ENCODE measurements at places on chromosomes 3 and 15.

DNA sequence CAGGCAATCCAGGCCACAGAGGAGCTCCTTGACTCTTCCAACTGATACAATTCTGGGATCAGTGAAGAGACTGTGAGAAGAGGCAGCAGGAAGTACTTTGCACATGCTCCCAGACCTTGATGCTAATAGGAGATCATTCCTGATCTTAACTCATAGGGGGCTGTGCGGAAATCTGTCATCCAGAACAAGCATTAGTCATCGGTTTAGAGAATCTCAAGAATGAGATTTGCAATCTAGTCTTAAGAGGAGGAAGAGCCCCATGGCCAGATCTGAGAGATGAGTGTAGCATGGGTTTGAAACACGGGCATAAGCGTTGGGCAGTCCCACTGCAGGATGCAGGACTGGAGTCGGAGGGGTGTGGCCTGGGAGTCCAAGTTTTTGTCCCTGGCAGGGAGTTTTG lies 1081.1 kb downstream of the NAALADL2 start:
- no peak for DNase-seq

- DNase-seq = no peak
Observed at GRCh38 chr3:143402602-143403001, 283.0 kb downstream of the CHST2 start.

- no peak for DNase-seq
Observed at GRCh38 chr3:71575433-71575832, 8.1 kb downstream of the FOXP1 start.

GRCh38 chr15:89103481-89104171 lies 15.4 kb downstream of the ABHD2 start:
- DNase-seq = no peak

- peak; percentile 28 for DNase-seq
Observed at GRCh38 chr3:119627461-119627860, 29.8 kb downstream of the PLA1A start.

- peak; percentile 77 for DNase-seq
Observed at GRCh38 chr3:33047842-33048834, 48.8 kb downstream of the GLB1 start.

DNA sequence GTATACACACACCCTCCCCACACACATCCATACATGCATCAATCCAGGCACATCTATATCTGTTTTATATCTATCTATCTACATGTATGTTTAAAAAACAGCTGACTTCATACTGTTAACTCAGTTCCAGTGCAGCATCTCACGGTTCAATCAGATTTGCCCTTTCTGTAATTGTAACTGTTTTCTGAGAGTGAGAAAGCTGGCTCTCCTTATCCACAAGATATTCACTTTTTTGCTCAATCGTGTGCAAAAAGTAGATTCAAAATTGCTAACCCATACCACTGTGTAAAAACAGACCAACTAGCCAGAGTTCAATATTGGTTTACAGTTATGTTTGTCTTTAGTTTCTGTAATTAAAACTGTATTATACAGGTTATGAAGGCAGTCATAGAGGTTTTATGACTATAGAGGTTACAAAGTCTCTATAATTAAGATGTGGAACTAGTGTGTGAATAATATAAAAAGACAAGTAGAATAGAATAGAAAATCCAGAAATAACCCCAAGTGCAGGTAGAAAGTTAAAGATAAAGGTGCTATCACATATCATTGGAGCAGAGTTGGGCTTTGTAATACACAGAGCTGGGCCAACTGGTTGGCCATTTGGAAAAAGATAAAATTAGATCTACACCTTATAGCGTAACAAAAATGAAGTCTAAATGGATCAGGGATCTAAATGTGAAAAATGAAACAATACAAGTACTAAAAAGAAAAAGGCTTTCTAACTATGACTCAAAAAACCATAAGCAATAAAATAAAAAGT lies 20.1 kb upstream of the MCF2L2 start:
- no peak for DNase-seq

- DNase-seq = peak; percentile 78
Observed at GRCh38 chr3:71130471-71131374, 452.8 kb downstream of the FOXP1 start.

DNA sequence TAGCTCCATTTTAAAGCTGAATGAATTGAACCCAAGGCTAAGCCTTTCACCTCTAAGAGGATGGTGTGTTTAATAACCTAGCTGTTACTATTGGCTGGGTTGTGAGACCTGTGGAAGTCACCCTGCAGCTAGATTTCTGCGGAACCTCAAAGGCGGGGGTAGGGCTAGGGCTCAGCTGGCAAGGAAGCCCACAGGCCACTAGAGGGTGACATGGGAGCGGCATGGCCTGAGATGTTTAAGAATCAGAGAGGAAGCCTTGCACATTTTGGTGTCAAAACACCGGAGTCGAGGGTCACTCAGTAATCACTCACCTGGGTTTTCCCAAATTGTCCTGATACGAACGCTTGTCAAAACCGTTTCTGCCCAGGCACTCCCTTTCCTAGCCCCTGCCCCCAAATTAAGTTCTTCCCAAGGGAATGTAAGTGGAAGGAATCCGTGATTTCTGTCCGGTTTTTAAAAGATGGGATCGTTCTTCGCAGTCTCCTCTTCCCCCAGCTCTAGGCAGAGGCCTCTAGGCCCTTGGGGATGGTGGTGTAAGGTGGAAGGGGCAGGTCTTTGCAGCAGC lies 3.8 kb upstream of the ACAD9 start:
- peak; percentile 56 for DNase-seq

- no peak for DNase-seq
Observed at GRCh38 chr3:27449530-27450150, 34.5 kb downstream of the SLC4A7 start.

DNA sequence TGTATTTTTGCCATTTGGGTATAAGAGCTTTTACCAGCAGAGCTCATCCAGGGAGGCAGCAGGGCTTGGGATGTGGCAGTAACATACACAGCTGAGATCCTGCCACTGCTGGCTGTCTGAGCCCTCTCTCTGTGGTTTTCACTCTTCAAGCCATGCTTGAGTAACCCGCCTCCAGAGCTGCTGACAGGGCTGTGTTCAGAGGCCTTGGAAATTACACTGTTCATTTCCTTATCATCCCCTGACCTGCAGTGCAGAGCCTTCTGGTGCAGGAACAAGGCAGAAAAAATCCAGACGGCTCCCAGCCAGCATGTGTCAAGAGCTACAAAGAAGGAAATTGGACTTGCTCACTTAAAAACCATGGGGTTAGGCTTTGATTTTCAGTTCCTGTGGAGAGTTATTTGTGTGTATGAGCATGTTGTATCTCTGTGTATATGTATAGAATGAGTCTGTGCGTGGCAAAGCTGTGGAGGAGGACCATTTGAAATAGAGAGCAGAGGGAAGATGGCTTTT lies 47.0 kb downstream of the ZNF609 start:
- peak; percentile 13 for DNase-seq

Data from CD4-positive, alpha-beta T cell treated with Interleukin-15 for 4 hours (primary cell).